ENCODE measurements at places on chromosomes 12 and 14. TPM values are rescaled to one million over a fixed set of nuclear protein-coding genes. Genes with fewer than 3 reads are reported as not detected.

The PAH gene
- total RNA-seq: not detected

The ADCY4 gene
- total RNA-seq: 5.3 TPM

The FOXG1 gene
- total RNA-seq: not detected

The AKAP6 gene
- total RNA-seq: 0.62 TPM

The KRT78 gene
- total RNA-seq: not detected

The WNT1 gene
- 0.17 TPM for total RNA-seq

The POU6F1 gene
- 4.7 TPM for total RNA-seq

The DPY19L2 gene
- total RNA-seq: 0.27 TPM

The RFX4 gene
- not detected for total RNA-seq

The TMPRSS12 gene
- total RNA-seq: not detected

The APOF gene
- not detected for total RNA-seq

The OTX2 gene
- total RNA-seq: not detected

The ANO4 gene
- not detected for total RNA-seq

The GTF2H3 gene
- total RNA-seq: 47.8 TPM

The LALBA gene
- total RNA-seq: not detected

The CCDC60 gene
- not detected for total RNA-seq

The PCED1B gene
- 59.7 TPM for total RNA-seq

The CMA1 gene
- not detected for total RNA-seq

The HOXC6 gene
- not detected for total RNA-seq

Data from activated CD4-positive, alpha-beta T cell treated with anti-CD3 and anti-CD28 coated beads, Interleukin-2, amount 10 ng/mL, durations not matched to agents 7 days and 5 days (primary cell).